ENCODE measurements at places on chromosomes 1 and 21.

- DNase-seq, result no peak
Measured at GRCh38 chr1:65176056-65176450, 28.1 kb downstream of the AK4 start.

- no peak for DNase-seq
Measured at GRCh38 chr1:152328801-152329391, 3.9 kb upstream of the FLG start.

DNA sequence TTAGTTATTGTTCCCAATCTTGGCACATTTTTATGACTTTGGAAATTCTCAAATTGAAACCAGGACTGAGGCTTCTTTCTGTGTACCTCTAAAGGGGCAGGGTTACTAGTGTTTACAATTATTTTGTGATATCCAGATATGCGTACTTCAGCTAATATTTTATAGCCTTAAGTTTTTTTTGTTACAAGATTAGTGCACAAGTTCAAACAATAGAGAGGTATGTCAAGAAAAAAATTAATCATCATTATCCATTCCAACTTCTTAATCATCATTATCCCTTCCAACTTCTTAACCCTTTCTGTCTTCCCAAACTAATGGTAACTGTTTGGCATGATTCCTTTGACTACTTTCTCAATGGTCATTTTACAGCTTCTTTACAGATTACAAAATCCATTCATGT is 272.9 kb upstream of the C1orf105 start:
- no peak for DNase-seq

DNA sequence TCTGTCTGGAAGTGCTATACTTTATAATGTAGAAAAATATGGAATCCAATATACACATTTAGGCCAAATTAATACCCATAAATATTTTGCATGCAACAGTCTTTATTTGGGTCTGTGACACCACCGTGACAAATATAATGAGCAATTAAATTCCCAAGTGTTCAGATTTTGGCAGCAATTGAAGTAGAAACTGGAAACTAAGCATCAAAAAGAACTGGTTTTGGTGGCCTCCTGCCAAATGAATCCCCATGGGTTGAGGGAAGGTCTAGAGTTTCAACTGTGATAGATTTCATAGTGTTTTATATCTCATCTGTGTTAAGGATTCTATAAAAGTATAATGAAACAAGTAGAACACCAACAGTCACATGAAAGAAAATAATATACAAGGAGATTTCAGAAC is 88.4 kb downstream of the DPYD start:
- no peak for DNase-seq

- DNase-seq, result no peak
Measured at GRCh38 chr1:173864179-173864867, 3.5 kb downstream of the GAS5 start.

DNA sequence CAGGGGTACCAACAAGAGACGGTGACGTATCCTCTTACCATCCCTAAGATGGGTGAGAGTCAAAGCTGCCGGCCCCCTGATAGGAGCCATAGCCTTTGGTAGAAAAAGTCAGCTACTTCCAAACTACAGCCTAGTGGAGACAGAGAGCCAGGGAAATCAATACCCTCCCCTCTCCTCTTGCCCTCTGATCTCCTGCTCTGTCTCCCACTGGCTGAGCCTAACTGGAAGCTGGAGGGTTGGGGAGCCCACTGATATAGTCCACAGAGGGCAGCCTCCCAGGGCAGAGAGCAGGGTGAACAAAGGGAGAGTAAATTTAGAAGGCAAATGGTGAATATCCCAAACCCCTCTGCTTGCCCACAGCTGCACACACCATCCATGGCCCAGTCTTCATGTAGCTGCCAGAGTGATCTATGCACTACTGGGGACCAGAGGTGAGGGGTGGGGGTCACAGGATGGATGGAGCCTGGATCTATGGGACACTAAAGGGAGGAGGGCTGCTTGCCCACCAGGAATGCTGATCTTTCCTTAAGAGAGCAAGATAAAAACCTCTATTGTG is 80.0 kb downstream of the DHRS3 start:
- no peak for DNase-seq

DNA sequence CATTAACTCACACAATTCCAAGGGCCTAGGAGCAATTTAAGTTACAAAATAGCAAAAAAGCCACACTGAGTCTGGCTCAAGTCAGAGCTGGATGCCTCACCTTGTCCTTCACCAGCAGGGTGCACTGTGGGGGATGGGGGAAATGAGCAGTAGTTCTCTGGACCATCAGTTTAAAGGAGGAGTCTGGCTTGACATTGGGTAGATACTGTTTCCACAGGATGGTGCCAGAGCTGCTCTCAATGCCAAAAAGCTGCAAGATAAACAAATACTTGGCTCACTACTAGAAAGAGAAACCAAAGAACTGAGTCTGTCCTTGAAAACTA is 18.8 kb downstream of the EMC1 start:
- DNase-seq, result no peak

DNA sequence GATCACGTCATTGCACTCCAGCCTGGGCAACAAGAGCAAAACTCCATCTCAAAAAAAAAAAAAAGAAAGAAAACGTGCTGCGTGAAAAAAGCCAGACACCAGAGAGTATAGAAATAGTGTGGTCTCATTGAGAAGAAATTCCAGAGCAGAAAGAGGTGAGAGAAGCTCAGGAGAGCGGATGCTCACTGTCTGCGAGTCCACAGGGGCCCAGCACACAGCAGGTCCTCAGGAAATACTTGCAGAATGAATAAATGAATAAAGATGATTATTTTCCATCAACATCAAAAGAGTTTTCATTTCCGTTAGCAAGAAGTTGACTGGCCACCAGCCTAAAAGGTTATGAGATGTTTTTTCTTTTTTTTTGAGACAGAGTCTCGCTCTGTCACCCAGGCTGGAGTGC is 14.4 kb downstream of the CASP9 start:
- DNase-seq, result no peak

DNA sequence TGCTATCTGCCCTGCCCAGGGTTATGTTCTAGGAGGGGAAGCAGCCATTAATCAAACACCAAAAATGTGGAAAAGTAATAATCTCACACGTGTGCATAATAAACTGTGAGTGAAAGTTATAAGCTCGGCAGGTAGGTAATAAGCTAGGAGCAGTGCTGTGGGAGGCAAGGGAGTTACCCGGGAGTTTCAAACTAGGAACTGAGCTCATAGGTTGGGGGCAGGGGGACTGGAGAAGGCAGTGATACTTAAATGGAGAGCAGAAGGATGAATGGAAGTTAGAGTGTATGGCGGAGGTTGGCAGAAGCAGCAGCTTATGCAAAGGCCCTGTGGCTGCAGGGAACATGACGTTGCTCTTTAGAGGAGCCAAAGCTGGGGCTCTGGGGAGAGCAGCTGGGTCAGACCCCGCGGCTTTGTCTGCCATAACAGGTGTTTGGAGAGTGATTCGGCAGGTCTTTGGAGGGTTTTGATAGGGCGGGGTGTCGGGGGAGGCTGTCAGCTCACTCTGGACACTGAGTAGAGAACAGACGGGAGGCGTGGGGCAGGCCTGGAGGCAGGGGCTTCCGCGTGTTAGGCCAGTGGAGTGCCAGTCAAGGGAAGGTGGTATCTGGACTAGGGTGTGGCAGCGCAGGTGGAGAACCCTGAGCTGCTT is 20.0 kb downstream of the PTPRF start:
- no peak for DNase-seq

GRCh38 chr1:246383239-246383589 is 123.9 kb downstream of the SMYD3 start:
- DNase-seq, result no peak

DNA sequence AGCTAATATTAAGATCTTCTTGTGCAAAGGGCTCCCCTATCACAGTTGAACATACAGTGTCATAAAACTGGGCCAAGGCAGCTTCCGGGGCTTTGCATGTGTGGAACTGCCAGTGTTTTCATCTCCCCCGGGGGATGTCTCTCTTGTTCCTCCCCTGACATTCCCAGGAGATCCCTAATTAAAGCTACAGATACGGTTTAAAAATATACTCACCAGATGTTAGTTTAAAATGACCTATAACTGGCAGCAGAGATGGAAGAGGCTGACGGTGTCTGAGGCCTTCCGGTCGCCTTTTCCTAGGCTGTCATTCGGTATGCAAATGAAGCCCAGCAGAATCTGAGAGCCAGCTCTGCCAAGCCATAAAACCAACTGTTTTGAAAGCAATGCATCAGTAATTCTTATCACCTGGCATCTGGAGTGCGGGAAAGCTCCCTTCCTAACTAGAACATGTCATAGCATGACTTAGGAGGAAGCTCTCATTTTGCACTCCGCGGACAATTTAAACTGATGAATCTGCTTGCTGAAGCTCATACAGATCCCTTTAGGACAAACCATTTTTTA is 436.5 kb upstream of the VAMP3 start:
- peak; percentile 75 for DNase-seq

- no peak for DNase-seq
Measured at GRCh38 chr1:152110365-152110859, 4.8 kb downstream of the TCHH start.

DNA sequence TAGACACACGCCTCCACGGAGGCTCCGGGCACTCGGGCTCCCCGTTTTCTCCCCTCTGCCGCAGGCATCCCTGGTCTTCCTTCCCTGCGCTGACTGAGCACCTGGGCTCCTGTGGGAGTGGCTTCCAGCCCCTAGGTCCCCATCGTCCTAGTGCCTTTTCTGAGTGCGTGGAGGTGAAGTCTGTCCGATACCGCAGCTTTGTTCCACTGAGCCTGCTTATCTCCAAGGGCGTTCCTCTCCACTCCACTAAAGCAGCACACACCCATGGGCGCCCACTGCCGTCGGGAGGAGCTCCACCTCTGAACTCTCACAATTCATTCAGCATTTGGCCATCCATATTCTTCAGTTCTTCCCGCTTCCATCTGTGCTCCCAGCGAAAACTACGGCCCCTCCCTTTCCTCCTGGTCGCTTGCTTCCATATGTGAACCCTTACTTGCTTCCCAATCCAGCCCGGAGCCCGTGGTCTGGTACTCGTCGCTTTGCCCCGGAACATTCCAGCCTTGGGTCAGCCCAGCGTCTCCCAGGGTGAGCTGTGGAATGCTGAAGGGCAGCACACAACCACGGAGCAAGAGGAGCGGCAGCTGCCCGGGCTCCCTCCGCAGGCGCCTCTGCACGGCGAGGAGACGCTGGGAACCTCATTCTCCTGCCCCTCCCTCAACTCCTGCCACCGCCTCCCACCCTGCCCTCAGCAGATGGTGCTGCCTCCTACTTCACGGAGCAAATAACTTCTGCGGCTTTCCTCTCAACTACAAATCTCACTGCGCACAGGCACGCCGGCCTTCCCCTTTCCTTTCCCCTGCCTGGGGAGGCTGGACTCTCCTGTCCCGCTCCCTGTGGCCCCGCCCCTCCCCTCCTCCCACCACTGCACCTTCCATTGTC is 27.5 kb downstream of the ATP8B2 start:
- no peak for DNase-seq

- DNase-seq, result no peak
Measured at GRCh38 chr1:223611936-223612335, 53.6 kb downstream of the CAPN8 start.

- no peak for DNase-seq
Measured at GRCh38 chr21:33231526-33231925, 1.8 kb downstream of the IFNAR2 start.

DNA sequence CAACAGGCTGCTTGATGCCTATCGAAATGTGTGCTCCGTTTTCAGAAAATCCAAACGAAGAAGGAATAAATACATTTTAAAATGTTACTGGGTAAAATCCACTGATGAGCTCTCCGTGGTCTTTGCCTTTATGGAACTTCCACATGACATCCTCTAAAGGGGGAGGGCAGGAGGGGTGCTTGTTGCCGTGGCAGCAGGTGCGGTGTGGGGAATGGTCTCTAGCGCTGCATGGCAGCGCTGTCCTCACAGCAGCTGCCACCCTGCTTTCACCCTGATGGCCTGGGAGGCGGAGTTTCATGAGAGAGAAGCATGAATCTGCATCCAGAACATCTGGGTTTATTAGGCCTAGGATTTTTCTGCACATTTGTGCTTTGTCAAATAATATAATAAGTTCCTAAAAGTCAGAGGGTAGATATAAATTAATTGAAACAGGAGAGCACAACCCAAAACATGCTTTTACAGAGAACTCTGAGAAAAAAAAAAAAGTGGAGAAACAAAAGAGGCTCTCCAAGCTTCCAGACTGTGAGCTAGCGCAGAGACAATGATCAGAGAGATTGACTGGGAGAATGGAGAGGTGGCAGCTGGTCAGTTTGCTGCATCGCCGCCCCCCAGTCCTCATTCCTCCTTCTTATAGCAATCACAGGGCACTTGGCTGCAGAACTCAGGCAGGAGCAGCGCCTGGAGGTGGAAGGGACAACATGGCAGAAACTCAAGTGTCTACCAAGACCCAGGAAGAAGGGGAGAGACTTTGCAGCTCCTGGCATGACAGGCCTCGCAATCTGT is 228.6 kb downstream of the DSCAM start:
- no peak for DNase-seq

GRCh38 chr1:180889325-180889724 is 23.4 kb upstream of the KIAA1614 start:
- DNase-seq, result no peak

- DNase-seq, result no peak
Measured at GRCh38 chr1:75208862-75209261, 74.7 kb downstream of the LHX8 start.

DNA sequence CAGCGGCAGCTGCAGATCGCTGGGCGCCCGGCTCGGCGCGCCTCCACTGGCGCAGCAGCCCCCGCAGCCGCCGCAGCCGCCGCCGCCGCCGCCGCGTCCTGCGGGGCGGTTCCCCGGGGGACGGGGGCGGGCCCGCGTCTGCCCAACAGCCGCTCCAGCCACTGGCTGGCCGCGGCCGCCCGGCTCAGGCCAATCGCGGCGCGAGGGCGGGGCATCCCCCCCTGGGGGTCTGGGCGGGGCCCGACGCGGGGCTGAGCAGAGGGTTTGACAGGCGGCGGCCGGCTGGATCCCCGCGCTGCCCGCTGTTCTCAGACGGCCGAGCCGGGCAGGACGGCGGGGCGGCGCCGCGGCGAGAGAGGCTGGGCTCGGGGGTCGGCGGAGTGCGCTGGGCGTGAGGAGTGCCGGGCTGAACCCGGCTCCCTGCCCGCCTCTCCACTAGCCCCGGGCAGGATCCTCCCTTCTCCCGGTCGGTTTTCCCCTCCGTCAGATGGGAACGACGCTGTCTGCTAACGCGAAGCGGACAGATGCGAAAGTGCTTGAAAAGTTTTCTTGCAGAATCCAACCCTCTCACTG is at the start of gene GLIS1:
GLIS1 (minus strand) TSS at position 56 of the 573 bp plus-strand sequence. CDS start 1,100 bp downstream, outside the sequence.
- DNase-seq, result peak; percentile 47

GRCh38 chr1:100786870-100787269 is 67.3 kb downstream of the VCAM1 start:
- no peak for DNase-seq

Measured in NCI-H187 (cell line).